ENCODE measurements at places on chromosomes 11 and 22. TPM values are rescaled to one million over a fixed set of nuclear protein-coding genes. Genes with fewer than 3 reads are reported as not detected.

GRCh38 chr11:86142170-86142569 is 73.3 kb upstream of the PICALM start:
- no peak for DNase-seq

DNA sequence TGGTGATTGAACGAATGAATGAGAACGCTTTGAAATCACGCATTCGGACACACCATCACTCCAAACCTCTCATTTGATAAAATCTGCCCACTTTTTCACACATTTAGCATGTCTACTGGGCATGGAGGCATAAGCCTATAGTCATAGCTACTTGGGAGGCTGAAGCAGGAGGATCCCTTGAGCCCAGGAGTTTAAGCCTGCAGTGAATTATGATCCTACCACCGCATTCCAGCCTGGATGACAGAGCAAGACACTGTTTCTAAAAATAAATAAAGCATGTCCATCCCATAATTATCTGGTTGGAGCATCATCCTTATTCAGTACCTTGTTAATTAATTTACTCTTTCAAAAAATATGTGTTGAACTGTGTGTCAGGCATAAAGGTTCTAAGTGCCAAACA is 3.3 kb upstream of the PICALM start:
- DNase-seq, result no peak

SYT7 gene
- total RNA-seq, result 21.6 TPM

ANO5 gene
- 63.9 TPM for total RNA-seq

DNA sequence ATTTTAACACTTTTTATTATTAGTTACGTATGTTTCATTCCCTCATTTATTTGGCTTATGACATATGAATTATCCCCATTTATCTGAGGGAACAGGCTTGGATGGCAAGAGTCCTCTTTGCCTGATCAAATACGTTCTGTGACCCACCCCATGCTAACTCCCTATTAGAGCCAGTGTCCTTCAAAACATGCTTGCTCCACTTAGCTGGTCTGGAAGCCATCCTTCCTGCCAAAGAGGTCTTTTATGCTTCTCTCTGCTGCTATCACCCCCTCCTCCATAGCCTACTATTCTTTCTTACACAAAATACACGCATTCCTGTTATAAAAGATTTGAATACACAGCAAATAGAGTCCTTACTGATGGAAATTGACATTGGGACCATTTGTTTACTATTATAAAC is 6.4 kb downstream of the COA4 start:
- no peak for DNase-seq

- DNase-seq, result no peak
These were observed 25.2 kb upstream of the FGF3 start for GRCh38 chr11:69844396-69844795.

Measured in heart left ventricle (tissue), 16 donors.